B cell (primary cell): ENCODE measurements at places on chromosomes 1 and 21.

GRCh38 chr1:105416261-105416660 lies 1640.2 kb upstream of the PRMT6 start:
- DNase-seq, result no peak

DNA sequence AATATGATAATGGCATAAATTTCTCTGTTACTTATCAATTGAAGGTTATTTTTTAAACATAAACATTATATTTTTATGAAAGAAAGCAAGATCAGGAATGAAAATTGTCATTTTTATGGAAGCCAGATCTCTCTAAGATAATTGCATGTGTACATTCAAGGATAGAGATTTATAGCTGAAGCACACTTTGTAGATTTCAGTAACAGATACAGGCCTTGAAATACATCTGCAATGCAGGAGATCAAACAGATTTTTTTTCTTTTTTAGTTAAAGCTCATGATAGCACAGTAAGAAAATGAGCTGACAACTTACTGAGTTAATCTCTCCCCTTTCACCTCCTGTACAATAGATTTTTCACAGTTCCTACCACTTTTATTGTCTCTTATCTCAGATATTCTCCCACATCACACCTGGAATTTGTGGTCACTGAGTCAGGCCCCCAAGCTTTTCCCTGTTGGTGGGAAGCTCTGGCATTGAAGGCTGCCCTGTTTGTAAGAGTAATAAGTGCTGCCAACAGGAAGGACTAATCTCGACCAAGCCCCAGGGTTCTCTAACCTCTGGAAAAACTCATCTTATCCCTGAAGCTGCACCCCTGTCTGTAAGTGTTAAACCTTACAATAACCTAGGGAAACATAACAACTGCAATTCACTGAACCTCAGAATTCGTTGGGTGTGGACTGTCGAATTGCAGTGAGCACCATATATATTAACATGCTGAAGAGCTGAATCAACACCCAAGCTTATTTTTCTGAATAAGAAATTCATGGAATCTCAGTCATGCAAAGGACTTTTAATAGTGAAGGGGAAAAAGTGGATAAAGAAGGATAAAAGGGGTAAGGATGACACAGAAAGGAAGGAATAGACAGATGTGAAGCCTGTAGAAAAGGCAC lies 599.0 kb downstream of the LMO4 start:
- DNase-seq, result no peak

- no peak for DNase-seq
Measured at GRCh38 chr1:110346690-110347089, 7.5 kb downstream of the RBM15 start.

GRCh38 chr1:174232761-174233160 lies 73.4 kb downstream of the RABGAP1L start:
- DNase-seq, result no peak

- no peak for DNase-seq
Measured at GRCh38 chr1:228013131-228013934, 6.5 kb downstream of the WNT3A start.

DNA sequence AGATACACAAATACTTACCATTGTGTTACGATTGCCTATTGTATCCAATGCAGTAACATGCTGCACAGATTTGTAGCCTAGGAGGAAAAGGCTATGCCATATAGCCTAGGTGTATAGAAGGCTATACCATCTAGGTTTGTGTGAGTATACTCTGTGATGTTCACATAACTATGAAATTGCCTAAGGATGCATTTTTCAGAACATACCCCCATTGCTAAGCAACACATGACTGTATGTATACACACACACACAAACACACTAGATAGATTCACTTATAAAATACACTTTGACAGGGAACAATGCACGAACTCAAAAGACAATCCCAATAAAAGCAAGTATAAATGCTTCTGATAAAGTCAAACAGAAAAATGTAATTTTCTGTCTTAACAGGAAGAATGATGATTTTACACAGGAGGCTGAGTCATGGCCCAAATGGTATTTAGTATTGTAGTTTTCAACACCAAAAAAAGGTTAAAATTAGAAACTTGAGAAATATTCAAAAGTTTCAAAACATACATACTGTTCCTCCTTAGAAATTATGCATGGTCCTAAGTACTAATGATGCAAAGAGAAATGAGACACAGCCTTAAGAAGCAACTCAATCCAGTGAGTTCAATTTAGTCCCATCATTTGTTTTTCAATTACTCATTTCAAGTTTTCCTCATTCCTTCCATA lies 12.2 kb downstream of the FH start:
- no peak for DNase-seq

DNA sequence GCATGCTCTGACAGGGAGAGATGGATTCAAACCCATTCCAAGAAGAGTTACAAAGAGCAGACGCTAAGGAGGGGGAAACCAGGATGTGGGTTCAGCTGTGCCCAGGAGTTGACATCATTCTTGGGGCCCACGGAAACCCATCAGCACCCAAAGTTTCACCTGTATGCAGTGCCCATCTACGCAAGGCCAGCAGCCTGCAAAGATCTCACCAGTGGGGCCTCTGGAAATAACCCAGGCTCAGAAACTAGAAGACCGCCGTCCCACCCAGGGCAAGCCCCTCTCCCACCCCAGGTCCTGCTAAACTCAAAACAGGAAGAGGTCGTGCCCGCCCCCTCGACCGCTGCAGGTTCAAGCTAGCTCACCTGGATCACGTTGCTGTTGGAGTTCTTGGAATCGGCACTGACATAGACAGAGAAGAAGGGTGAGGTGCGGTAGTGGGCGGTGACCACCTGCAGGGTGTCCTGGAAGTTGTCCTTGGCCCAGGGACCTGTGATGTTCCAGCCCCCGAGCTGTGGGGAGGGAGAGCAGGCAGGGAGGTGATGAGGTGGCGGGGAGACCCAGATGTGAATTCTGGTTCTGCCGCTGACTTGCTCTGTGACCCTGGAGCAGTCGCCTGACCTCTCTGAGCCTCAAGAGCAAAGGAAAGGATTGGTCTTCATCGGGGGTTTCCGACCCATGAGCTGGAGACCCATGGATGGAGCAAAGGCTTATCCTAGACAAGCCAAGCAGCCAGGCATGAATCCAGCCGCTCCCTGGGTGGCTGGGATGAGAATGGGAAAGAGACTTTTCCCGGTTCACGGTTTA lies 31.7 kb downstream of the ECE1 start:
- DNase-seq, result no peak

GRCh38 chr1:107965110-107965991 lies at the start of gene VAV3:
Gene VAV3 (minus strand): TSS chr1:107965180. CDS start chr1:107964869, 311 bp downstream.
- DNase-seq, result peak; percentile 87

GRCh38 chr1:116581323-116581885 lies 10.6 kb upstream of the CD58 start:
- no peak for DNase-seq

DNA sequence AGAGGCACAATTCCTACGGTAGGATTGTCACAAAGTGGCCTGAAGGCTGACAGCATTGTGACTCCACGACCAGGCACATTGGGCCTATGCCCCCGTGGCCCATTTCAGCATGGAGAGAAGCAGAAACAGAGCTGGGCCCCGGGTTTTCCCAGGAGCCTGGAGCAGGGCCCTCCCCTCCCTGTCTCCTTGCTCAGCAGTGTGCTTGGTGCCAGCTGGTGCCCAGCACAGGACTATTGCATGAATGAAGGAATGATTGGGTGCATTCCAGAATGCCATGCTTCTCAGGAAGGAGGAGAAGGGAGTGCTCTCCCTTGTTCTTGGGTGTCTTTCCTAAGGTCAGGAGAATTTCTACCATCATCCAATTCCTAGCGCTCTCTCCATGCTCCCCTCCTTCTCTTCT lies 33.7 kb downstream of the IER5 start:
- DNase-seq, result no peak

DNA sequence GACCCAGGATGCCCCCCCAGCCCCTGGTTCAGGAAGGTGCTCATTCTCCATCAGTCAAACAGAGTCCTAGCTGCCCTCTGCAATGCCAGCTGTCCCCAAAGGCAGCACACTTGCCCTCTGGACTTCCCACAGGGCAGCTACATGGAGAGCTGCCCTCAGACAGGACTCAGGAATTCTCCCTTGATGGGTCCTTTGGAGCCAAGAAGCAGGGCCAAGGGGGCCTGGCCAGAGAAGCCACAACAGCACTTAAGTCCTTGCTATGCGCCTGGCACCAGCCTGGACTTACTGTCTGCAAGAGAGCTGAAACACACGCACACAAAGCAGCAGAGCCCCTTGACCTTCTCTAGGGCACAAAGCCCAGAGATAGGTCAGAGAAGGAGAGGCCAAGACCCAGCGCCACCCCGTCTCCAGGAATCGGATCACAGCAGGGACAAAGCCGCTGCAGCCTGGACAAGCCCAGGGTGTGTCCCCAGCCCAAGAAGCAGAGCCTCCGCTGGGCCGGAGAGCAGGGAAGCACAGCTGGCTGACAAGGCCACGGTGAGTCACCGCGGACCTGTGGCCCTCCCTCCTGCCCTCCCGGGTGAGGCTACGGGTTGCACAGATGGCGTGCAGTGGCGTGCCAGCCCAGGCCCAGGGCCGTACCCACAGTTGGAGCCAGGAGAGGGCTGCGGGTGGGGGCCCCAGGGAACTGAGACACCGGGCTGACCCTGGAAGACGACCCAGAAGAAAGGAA lies 1.7 kb downstream of the WNT9A start:
- DNase-seq, result no peak
